ENCODE measurements at places on chromosomes 7 and 10. TPM values are rescaled to one million over a fixed set of nuclear protein-coding genes. Genes with fewer than 3 reads are reported as not detected.

Gene FGFBP3
- polyA plus RNA-seq, result 65.7 TPM

Gene BTRC
- polyA plus RNA-seq, result 12.2 TPM

DNA sequence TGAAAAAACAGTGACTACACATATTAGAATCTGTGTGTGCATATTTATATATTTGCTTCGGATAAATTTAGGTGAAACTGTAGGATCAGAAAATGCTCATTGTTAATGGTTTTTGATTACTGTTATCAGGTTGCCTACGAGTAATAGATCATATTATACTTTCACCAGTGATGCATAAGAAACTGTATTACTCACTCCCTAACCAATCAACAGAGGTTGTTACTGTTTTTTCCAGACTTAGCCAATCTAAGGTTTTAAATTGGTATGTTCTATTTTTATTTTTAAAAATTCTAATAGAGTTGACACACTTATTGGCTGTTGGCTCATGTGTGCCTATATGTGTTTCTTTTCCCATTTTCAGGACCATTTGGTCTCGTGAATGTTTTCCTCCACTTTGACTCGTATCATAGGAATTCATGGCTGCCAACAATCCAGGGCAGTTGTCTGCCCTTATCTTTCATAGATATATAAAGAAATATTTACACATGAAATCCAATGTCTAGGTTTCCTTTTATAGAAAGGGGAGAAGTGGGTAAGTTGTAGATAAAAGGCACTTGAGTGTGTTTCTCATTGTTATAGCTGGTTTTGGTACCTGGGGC, 59.2 kb downstream of the ANLN start:
- H3K27ac ChIP-seq, result no peak overlapping the region
- no peaks in the 10 kb centered on the region for H3K27me3 ChIP-seq
- no peak overlapping the region for H3K4me3 ChIP-seq

Gene PHKG1
- polyA plus RNA-seq, result not detected

- H3K36me3 ChIP-seq, result no peaks in the 10 kb centered on the region
- peaks cover 54% of the 10 kb centered on the region for H3K4me1 ChIP-seq
- H3K27ac ChIP-seq, result no peak overlapping the region
- no peaks in the 10 kb centered on the region for H3K27me3 ChIP-seq
- H3K4me3 ChIP-seq, result no peak overlapping the region
These were observed 60.2 kb downstream of the ZNF277 start for GRCh38 chr7:112266595-112267270.

Measured in GM23338 (cell line).